ENCODE measurements at places on chromosomes 5 and 9.

- DNase-seq, result no peak
These were observed 5.6 kb upstream of the GPX3 start for GRCh38 chr5:151014680-151015343.

GRCh38 chr9:83219154-83219923 is 156.4 kb upstream of the RASEF start:
- peak; percentile 28 for DNase-seq

GRCh38 chr9:89843591-89843990 is 238.8 kb downstream of the GADD45G start:
- DNase-seq, result no peak

GRCh38 chr9:128499920-128500319 is 4.6 kb upstream of the GLE1 start:
- no peak for DNase-seq

DNA sequence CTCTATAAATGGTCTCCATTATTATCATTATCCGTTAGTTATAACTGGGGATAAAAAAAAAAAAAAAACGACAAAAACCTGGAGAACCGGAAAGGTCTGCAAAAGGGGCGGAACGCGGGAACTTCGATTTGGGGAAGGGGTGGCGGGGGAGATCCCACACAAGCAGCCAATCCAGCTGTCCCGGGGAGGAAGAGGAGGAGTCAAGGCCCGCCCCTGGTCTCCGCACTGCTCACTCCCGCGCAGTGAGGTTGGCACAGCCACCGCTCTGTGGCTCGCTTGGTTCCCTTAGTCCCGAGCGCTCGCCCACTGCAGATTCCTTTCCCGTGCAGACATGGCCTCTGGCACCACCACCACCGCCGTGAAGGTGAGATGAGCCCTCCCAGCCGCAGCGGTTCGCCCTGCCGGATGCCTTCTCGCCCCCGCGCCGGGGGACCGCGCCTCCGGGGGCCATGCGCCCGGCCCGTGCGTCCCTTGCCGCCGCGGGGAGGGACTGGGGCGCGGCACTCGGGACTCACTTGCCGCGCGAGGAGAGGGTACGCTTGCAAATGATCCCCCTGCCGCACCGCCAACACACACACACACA is at the start of gene MTAP:
Gene MTAP, plus strand, starts transcription at position 219 of the 583 bp plus-strand sequence. Its CDS starts 113 bp downstream, at position 332.
- peak; percentile 75 for DNase-seq

- DNase-seq, result no peak
These were observed 352.7 kb downstream of the SPOCK1 start for GRCh38 chr5:137146402-137146890.

DNA sequence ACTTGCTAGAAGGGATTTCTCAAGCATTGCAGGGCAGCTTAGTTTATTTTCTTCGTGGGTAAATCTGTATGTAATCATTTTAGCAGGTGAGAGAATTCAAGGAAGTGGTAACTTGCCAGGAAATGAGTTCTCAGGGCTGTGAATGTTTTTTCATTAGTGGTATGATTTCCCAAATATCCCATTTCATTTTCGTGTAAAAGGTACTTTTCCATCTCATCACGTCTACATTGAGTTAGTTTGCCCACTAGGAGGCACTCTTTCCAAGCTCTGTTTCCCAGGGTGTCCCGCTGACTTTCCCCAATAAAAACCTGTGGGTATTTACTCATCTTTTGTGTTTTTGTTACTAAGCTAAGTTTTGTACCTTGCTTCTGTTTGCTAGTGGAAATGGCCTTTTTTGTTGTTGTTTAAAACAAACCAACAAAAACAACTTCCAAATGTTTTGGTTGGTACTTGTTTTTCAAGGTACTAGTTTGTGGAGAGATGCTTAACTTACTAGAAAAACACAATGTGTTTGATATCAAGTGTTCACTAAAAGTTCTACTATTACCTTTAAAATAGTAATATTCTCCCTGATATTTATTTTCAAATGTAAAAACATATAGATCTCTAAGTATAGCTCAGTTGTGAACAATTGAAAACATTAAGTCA is 373.6 kb downstream of the ADGRV1 start:
- DNase-seq, result peak; percentile 6

- DNase-seq, result no peak
These were observed 149.7 kb upstream of the COL5A1 start for GRCh38 chr9:134491856-134492255.

- no peak for DNase-seq
These were observed 31.6 kb downstream of the PTGS1 start for GRCh38 chr9:122402403-122402871.

GRCh38 chr5:135355169-135355568 is 43.9 kb downstream of the MACROH2A1 start:
- no peak for DNase-seq

DNA sequence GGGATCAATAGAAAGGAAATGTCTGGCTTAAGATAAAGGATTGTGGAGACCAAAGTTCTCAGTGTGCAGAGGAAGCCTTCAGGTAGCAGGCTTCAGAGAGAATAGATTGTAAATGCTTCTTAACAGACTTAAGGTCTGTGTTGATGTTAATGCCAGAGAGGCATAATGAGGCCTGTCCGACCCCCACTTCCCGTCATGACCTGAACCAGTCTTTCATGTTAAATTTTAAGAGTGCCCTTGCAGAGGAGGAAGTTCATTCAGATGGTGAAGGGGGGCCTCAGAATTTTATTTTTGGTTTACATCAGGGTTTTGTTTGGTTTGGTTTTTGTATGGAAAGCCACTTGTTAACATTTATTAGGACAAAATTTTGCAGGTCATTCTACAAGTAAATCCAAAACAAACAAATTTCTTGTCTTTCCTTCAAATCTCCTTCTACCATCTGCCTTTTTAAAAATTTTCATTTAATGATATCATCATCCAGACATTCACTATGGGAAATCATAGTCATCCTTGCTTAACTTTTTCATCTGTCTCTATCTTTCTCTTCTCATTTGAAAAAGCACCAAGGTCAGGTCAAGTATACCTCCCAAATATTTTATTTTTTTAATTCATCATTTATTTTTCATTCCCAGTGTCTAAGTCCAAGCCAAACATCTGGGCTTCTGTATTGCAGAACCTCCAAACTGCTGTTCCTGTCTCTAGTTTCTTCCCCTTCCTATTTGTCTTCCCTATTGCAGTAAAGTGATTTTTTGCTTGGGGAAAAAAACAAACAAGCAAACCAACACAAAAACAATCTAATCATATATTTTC is 6.9 kb upstream of the ABCA1 start:
- no peak for DNase-seq

DNA sequence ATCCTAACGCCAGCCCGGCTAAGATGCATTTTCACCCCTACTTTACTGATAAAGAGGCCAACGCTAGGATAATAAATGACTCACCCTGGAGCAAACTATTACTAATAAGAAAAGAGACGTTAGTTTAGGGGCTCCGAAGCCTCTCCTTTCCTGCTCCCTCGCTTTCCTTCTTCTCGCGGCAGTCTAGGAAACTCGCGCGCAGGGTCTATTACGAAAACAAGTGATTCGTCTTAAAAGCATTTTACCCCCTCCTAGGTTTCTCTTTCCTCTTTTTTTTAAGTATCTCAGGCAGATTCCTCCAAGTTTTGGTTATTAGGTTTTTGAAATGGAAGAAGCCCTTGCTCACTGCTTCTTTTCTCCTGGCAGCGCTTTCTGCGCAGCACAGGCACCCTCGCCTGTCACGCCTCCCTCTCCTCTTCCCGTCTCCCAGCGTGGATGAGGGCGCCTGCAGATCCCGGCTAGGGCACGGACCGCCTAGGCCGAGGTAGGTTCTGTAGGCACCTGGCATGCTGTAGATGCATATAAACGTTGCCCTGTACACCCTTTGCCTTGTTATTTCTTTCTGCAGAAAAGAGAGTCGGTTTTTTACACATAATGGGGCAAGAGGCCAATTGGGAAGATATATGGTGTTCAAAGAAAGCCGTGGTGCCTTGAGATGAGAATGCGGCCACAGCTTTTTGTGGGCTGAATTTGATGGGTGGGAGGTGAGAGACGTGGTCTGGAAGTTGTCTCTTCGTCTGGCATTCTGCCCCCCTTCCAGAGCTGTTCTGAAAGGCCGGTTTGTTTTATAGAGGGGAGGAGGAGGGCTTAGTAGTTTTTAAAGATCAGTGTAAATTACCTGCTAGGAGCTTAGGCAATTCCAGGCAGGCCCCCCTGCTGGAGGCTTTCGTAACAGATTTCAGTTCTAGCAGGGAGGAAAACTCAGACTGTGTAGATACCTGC is 983 bp downstream of the GCNT1 start:
- DNase-seq, result peak; percentile 39

DNA sequence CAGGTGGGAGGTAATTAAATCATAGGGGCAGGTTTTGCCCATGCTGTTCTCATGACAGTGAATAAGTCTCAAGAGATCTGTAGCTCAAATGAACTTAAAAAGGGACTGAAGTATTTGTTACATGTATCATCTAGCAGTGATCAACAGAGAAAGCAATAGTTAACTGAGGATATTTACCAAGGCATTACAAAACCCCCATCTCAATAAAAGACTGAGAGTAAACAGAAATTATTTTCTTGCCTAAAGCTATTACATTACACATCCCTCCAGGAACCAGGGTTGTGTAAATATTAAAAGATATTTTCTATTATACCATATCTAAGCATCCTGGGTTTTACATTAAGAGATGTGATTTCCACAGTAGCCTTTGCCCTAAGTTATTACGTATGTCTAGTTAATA is 169.9 kb downstream of the CTNND2 start:
- DNase-seq, result no peak

GRCh38 chr5:52705720-52706119 is 82.0 kb upstream of the ITGA1 start:
- no peak for DNase-seq
